T-helper 1 cell treated with Interleukin-12 subunit alpha and Interleukin-12 subunit beta and Interleukin-4 antibody, amounts not matched to agents 30 ng/mL and 1 ng/mL, for 36 hours (primary cell): ENCODE measurements at places on chromosomes 16 and 17. TPM values are rescaled to one million over a fixed set of nuclear protein-coding genes. Genes with fewer than 3 reads are reported as not detected.

The DERL2 gene
- total RNA-seq = 89.8 and 98.0 TPM in 2 replicates

The TP53TG3D gene
- total RNA-seq = not detected in 2 replicates

The NEURL4 gene
- 37.2 and 37.7 TPM in 2 replicates for total RNA-seq

The KRT15 gene
- total RNA-seq = not detected in 2 replicates

The HCRT gene
- 0.39 TPM in 1 of 2 replicates, not detected in the other for total RNA-seq

The CALB2 gene
- not detected in 2 replicates for total RNA-seq

The CTRB2 gene
- not detected in 2 replicates for total RNA-seq

The KRTAP4-5 gene
- total RNA-seq = not detected in 2 replicates

The CD300H gene
- not detected in 2 replicates for total RNA-seq

The SPNS2 gene
- total RNA-seq = 0.24 and 0.47 TPM in 2 replicates

The CNTNAP4 gene
- not detected in 2 replicates for total RNA-seq

The TSPOAP1 gene
- total RNA-seq = 77.0 and 83.1 TPM in 2 replicates

The NAGS gene
- total RNA-seq = 0.51 and 0.68 TPM in 2 replicates

The CSH2 gene
- not detected in 2 replicates for total RNA-seq

The HOXB1 gene
- total RNA-seq = not detected in 2 replicates

The ABCC6 gene
- 0.07 TPM in 1 of 2 replicates, not detected in the other for total RNA-seq

The C17orf107 gene
- 0.95 and 1.3 TPM in 2 replicates for total RNA-seq

The ICAM2 gene
- 69.1 and 70.0 TPM in 2 replicates for total RNA-seq

The ZP2 gene
- not detected in 2 replicates for total RNA-seq

The NPIPB6 gene
- 1.3 and 1.4 TPM in 2 replicates for total RNA-seq

The AIPL1 gene
- total RNA-seq = not detected in 2 replicates

The EVI2B gene
- total RNA-seq = 54.8 and 56.6 TPM in 2 replicates

The VAMP2 gene
- 80.1 and 84.3 TPM in 2 replicates for total RNA-seq

The TBC1D3D gene
- 0.80 and 1.8 TPM in 2 replicates for total RNA-seq

The DPH1 gene
- 48.8 and 52.3 TPM in 2 replicates for total RNA-seq

The G6PC1 gene
- total RNA-seq = not detected in 2 replicates

The GSDMA gene
- 2.5 and 2.8 TPM in 2 replicates for total RNA-seq

The SNN gene
- 11.7 TPM in 2 replicates for total RNA-seq

The MYH11 gene
- not detected in 2 replicates for total RNA-seq

The MYH2 gene
- total RNA-seq = not detected in 2 replicates

The TUBD1 gene
- 12.1 and 15.5 TPM in 2 replicates for total RNA-seq

The ALOX12 gene
- total RNA-seq = not detected in 2 replicates

The NPIPA7 gene
- total RNA-seq = 5.1 and 8.3 TPM in 2 replicates

The CACNA1H gene
- total RNA-seq = 0.24 and 0.25 TPM in 2 replicates

The TP53TG3 gene
- not detected in 2 replicates for total RNA-seq

The WBP2 gene
- total RNA-seq = 82.4 and 90.1 TPM in 2 replicates

The ZNF423 gene
- not detected in 2 replicates for total RNA-seq

The CD300LB gene
- total RNA-seq = not detected in 2 replicates

The SCGB1C2 gene
- not detected in 2 replicates for total RNA-seq

The NRN1L gene
- 0.59 TPM in 1 of 2 replicates, not detected in the other for total RNA-seq

The CACNG3 gene
- not detected in 2 replicates for total RNA-seq

The CDYL2 gene
- total RNA-seq = 118 and 125 TPM in 2 replicates

The EME1 gene
- total RNA-seq = 13.1 and 15.8 TPM in 2 replicates

The SYCE1L gene
- total RNA-seq = 1.3 and 3.8 TPM in 2 replicates
